ENCODE measurements at places on chromosomes 11 and 22. TPM values are rescaled to one million over a fixed set of nuclear protein-coding genes. Genes with fewer than 3 reads are reported as not detected.

POGLUT3 gene
- polyA plus RNA-seq = 42.1 TPM

MRPL11 gene
- polyA plus RNA-seq = 73.3 TPM

COPB1 gene
- polyA plus RNA-seq = 136 TPM

GRCh38 chr11:134665188-134665535 lies 253.1 kb upstream of the B3GAT1 start:
- DNase-seq = no peak

SGSM1 gene
- 2.7 TPM for polyA plus RNA-seq

DNA sequence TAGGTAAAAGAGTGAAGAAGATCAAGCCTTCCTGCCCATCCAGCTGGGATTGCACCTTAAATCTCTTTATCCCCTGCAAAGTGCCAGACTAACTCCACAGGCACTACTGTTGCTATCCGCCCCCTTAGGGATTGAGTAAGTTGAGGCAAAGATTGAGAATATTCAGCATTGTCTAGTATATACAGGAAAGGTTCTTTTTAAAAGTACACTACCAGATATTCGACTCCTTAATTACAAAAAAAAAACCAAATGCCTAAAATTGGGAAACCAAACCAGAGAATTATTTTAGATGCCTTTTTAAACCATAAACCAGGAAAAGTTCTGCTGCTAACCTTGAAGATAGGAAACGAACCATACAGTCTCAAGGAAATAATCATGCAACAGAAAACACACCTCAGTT lies 11.5 kb downstream of the SERPIND1 start:
- no peak for DNase-seq

MMP10 gene
- not detected for polyA plus RNA-seq

IL18 gene
- 5.3 TPM for polyA plus RNA-seq

DNA sequence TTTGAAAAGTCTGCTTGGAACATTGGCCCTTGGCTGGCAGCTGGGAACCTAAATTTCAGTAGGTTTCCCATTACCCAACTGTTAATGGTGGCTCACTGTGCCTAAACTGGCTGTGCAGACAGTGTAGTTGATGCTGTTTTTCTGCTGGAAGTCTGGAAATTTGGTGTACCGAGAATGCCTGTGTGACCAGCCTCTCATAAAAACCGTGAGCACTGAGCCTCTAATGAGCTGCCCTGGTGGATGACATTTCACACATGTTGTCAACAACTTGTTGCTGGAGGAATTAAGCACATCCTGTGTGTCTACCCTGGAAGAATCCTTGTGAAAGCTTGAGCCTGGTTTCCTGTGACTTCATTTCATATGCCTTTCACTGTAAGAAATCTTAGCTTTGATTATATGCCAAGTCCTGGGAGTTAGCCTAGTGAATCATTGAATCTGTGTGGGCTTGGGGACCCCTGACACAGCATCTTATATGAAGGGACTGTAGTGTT lies 131.1 kb downstream of the LDLRAD3 start:
- no peak for DNase-seq

GRCh38 chr11:123753110-123753509 lies 1.2 kb downstream of the OR6X1 start:
- DNase-seq = no peak

FADS2 gene
- 95.4 TPM for polyA plus RNA-seq

LARGE2 gene
- polyA plus RNA-seq = 26.2 TPM

DNA sequence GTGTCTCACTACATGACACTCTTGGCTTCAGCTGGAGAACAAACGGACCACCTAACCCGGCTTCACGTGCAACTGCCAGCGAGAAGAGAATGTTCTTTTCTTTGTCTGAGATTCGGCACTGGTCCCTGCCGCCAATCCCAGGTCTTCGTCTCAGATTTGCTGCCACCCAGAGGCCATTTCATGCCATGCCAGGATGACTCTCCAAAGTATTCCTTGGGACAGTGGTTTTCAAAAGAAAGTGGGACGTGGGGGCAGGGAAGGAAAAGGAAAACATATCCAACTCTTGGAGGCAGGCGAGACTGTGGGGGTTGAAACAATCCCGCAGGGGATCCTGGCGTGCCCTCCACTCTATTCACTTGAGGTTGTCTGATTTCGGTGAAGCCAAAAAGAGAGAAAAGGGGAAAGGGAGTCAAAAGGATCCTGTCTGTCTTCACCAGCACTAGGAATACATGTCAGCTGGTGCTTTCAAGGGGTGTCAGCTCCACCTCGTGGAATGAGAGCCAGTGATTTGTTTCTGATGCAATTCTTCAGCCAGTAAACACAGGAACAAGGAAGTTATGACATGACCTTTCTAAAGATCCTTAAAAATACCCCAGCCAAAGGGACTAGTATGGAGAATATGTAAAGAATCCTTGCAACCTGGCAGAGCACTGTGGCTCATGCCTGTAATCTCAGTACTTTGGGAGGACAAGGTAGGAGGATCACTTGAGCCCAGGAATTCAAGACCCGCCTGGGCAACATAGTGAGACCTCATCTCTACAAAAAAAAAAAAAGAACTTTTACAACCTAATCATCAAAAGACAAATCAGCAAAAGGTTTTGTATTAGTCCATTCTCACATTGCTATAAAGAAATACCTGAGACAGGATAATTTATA lies 41.0 kb upstream of the APLNR start:
- no peak for DNase-seq

- no peak for DNase-seq
Measured at GRCh38 chr22:46568102-46568809, 30.8 kb upstream of the CELSR1 start.

DNA sequence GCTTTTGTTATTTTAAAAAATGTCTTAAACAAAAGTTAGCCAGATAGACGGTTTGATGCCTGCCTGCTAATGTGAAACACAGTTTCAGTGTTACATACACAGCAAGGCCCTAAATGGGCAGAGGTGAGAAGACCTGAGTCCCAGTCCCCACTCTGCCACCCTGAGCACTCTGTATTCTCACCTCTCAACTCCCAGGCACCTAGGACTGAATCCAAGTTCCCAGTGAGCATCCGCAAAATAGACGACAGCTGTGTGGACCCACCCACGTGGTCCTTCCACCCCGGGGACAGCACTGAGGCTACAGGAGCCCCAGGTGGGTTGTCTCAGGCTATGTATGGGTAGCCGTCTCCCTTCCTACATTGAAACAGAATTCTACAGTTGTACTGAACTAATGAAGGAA lies 111.5 kb downstream of the RPL27A start:
- no peak for DNase-seq

- DNase-seq = no peak
Measured at GRCh38 chr11:2351701-2352100, 25.4 kb upstream of the CD81 start.

GRCh38 chr22:38760477-38761201 lies 4.8 kb upstream of the SUN2 start:
- DNase-seq = no peak

GRCh38 chr22:22022255-22022840 lies 39.8 kb upstream of the TOP3B start:
- DNase-seq = no peak

THY1 gene
- polyA plus RNA-seq = 75.2 TPM

OR4A16 gene
- polyA plus RNA-seq = not detected

DNA sequence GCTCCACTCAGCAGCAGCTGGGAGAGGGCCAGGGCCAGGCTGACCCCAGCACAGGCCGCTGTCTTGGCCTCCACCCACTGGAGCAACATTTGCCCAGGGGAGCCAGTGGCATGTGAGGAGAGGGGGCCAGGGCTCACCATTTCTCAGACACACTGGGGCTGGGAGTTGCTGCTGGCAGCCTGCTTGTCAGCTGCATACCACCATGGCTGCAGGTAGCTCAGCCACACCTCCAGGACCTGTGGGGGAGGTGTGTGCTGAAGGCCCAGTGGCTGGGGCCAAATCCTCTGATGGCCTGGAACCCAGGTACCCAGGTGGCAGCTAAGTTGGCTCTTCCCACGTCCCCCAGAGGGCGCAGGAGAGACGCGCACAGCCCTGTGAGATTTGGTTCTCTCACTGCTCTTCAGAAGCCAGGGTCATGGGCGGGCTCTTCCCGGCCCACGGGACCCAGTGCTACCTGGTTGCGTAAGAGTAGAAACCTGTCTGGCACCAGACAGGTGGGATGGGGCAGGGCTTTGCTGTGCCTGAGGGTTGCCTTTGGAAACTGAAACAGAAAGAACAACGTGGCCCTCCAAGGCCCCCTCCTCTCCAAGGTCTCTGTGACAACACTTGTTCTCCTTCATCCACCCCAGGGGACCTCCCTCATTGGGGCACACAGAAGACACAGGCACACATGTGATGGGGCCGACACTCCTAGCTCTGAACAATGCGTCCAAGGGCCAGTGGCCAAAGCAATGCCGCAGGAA lies 98.8 kb downstream of the MED15 start:
- peak; percentile 45 for DNase-seq

All from renal cortex interstitium (tissue), 15 donors.